Effector memory CD4-positive, alpha-beta T cell (primary cell): ENCODE measurements at places on chromosomes 12 and 14.

- no peak for DNase-seq
Measured at GRCh38 chr12:111393700-111394300, 11.9 kb upstream of the SH2B3 start.

- DNase-seq, result no peak
Measured at GRCh38 chr12:60947533-60947932, 1312.7 kb upstream of the USP15 start.

GRCh38 chr14:96806836-96807235 is 9.7 kb downstream of the VRK1 start:
- no peak for DNase-seq

- no peak for DNase-seq
Measured at GRCh38 chr14:75452324-75452723, 24.5 kb downstream of the JDP2 start.

- DNase-seq, result no peak
Measured at GRCh38 chr14:63475761-63476160, 67.4 kb downstream of the PPP2R5E start.

DNA sequence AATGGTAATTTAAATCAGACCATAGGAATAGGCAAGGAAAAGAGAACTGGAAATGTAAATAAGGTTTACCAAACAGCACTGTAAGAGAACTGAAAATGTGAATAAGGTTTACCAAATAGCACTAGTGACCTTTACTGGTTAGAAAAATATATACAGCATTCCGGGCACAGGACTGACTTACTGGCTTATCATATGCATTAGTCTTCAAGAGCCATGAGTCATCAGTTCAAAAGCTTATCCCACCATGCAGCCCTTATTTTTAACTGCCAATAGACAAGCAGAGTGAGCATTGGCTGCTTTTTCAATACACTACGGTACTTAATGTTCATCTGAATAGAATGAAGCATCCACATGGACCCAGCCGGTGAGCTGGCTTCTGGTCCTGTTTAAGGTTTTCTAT is 13.0 kb upstream of the NELL2 start:
- no peak for DNase-seq

DNA sequence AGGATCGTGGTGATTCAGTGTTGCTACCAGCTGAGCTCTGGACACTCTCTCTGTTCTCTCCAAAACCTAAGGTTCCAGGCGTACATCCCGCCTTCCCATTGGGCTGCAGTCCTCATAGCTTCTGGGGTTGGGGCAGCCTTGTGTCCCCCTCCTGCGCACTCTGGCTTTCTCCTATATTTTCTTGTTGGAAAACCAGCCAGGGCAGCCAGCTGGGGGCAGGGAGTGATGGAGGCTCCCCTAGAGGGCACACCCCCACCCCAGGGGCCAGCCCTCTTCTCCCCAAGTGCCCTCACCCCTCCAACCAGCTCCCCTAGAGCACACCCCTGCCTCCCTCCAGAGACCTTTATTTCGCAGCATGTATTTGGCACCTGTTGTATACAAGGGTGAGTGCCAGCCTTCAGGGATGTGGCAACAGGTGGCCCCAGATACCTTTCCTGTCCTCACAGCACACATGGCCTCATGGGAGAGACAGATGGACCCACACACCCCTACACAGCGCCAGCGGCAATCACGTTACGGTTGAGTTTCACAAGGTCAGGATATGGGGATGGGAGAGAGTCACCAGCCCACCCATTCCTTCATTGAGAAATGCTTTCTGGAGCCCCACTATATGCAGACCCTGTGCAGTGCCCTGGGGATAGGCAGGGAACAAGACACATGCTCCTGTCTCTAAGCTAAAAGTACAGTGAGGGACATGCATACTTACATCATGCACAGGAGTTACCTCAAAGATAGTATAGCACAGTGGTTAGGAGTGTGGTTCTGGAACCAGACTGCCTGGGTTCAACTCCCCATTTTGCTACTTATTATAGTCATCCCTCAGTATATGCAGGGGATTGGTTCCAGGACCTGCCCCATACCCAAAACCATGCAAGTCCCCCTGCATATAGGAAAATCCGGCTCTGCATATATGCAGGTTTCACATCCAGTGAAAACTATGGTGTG is 141.1 kb downstream of the PHETA1 start:
- no peak for DNase-seq

GRCh38 chr14:32230181-32230580 is 27.1 kb upstream of the RNU6-8 start:
- no peak for DNase-seq

DNA sequence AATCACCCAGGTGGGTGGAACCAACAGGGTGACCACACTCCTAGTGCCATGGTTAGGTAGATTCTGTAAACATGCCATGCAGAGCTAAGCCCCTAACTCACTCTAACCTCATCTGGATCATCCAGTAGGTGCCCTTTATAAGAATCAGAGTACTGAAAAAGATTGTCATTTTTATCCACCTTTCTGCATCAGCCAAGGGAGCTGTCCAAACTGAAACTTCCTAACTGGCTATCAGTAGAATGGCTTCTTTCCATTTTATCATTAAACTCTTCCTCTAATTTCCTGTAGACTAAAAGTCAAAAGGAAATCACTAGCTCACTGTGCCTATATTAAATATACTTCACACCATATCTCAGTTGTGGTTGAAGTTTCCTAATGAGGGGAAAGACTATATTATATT is 6.5 kb downstream of the KCNK10 start:
- DNase-seq, result no peak

DNA sequence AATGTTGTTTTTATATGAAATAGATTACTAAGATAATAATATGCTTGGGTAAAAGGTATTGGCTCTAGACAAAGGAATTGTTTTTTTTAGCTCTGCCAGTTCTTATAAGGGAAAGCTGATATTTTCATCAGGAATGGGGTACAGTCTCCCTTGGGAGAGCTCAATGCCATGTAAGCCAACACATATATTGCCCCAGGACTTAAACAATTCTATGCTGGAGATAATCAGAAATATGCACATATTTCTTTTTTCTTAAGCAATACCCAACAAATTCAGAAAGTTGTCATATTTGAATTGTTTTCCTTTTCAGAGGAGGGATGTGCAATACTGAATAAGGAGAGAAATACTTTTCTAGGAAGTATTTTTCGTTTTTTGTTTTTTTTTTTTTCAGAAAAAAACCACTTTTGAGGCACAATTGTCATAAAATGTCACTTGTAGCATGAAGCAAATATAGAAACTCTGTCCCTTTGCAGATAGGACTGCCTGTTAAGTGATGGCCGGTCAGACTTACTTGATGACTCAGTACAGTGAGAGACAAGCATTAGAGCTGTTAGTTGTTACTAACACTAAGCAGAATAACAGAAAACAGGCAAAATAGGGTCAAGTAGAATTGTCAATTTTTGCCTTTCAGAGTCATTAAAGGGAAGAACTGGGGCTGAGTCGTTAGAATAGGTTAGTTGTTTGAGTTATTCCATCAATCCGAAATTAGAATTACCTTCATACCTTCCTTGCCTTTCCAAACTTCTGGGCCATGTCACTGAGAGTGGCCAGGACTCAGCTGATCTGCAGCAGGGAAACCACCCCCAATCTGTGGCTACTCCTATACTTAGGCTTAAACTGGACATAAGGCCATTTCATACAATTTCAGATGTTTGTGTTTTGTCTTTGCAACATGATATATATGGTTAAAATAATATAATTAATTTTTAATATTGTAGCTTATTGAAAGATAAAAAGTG is 168.1 kb downstream of the SLC38A4 start:
- no peak for DNase-seq

DNA sequence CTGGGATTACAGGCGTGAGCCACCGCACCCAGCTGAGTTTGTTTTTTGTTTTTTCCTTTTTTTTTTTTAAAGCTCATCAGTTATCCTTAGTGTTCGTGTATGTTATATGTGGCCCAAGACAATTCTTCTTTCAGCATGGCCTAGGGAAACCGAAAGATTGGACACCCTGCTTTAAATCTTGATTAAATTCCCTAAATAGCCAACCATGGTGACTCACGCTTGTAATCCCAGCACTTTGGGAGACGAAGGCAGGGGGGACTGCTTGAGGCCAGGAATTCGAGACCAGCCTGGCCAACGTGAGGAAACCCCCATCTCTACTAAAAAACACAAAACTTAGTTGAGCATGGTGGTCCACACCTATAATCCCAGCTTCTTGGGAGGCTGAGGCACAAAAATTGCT is 131.1 kb downstream of the MED13L start:
- no peak for DNase-seq

DNA sequence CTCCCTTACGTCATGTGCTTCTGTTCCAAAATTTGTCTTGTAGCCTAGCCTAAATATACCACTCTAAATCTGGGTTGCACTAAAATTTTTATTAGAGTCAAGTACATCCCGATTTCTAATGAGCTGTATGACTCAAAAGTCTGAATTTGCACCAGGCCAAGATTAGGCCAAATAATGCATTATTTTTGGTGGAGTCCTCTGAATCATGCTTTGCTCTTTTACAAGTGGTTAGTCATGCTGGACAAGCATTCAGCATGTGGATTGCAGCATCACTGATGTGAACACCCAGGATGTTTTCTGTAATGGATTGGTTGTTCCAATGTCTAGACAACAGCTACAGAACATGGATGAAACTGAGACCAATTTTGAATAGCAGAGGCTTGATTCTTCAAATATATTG is 23.7 kb downstream of the HEBP1 start:
- DNase-seq, result no peak

GRCh38 chr14:35375558-35376025 is 29.0 kb downstream of the NFKBIA start:
- DNase-seq, result no peak

GRCh38 chr12:117214797-117215196 is 24.5 kb upstream of the FBXO21 start:
- no peak for DNase-seq

DNA sequence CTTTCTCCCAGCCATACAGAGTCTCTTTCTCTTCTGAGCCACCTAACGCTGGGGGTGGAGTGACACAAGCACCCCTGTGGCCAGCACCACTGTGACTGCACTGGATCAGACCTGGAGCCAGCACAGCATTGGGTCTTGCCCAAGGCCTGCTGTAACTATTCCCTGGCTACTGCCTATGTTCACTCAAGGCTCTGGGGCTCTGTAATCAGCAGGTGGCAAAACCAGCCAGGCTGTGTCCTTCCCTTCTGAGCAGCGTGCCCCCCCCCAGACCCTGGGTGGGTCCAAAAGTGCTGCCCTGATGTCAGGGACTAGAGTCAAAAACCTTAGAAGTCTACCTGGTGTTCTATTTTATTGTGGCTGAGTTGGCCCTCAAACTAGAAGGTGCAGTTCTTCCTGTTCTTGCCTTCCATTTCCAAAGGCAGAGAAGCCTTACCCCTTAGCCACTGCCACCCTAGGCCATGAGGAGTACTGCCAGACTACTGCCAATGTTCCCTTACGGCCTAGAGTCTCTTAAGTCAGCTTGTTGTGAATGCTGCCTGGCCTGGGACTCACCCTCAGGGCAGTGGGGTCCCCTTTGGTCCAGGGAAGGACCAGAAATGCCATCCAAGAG is 49.9 kb downstream of the PELI2 start:
- DNase-seq, result no peak

- no peak for DNase-seq
Measured at GRCh38 chr12:2334271-2334670, 281.5 kb downstream of the CACNA1C start.

DNA sequence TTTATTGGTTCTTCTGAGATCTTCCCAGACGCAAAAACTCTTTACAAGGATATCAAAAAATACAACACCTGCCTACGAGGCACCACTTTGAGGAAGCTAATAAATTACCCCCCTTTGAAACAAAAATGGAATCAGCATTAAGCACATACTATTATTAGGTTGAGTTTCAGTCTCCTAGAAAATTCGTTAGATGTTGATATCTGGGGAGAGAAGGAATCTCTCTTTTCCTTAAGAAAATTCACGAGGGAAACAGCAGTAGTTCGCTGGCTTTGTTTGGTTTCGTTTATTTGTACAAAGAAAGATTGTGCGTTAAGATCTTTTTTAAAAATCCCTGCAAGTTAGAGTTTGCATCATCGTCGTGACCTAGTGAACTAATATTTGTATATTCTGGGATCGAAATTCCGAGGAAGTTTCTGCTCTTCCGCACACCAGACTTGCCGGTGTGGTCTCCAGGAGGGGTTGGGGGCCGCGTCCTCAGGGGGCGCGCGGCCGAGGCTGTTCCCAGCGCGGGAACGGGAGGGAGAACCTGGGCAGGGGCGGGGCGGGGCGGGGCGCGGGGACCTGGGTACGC is 12.1 kb downstream of the NKX2-1 start:
- no peak for DNase-seq

DNA sequence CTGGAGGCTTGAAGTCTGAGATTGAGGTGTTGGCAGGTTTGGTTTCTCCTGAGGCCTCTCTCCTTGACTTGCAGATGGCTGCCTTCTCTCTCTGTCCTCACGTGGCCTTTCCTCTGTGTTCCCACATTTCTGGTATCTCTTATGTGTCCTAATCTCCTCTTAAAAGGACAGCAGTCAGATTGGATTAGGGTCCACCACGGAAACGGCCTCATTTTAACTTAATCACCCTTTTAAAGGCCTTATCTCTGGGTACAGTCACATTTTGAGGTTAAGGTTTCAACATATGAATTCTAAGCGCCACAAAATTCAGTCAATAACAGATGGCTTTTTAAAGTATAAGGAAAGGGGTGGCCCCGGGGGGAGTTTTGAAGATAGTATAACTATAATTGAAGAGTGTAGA is 33.5 kb downstream of the UNC79 start:
- DNase-seq, result no peak

GRCh38 chr14:38125481-38126037 is 82.1 kb upstream of the SSTR1 start:
- no peak for DNase-seq

- no peak for DNase-seq
Measured at GRCh38 chr14:38716926-38717325, 386.1 kb downstream of the SEC23A start.

DNA sequence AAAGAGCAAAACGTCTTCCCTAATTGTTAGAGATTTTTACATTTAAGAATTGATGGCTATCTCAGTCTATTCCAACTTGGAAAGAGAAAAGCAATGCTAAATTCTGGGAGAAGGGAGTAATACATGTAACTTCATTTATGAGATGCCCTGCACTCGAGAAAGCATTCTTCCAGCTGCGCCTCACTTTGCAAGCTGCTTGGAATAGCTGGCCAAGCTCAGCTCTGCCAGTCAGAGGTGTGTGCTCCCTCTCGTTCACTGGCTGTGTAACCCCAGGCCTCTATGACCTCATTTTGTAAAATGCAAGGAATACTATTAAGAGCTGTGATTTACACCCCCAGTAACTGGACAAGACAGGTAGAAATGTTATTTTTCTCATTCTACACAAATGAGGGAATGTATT is 79.1 kb downstream of the OTX2 start:
- no peak for DNase-seq

- DNase-seq, result no peak
Measured at GRCh38 chr14:94770251-94770749, 387 bp upstream of the GSC start.
